ENCODE measurements at places on chromosomes 1 and 21. TPM values are rescaled to one million over a fixed set of nuclear protein-coding genes. Genes with fewer than 3 reads are reported as not detected.
A peak's percentile ranks its signal among the peaks of the same experiment; 100 is the strongest.

DNA sequence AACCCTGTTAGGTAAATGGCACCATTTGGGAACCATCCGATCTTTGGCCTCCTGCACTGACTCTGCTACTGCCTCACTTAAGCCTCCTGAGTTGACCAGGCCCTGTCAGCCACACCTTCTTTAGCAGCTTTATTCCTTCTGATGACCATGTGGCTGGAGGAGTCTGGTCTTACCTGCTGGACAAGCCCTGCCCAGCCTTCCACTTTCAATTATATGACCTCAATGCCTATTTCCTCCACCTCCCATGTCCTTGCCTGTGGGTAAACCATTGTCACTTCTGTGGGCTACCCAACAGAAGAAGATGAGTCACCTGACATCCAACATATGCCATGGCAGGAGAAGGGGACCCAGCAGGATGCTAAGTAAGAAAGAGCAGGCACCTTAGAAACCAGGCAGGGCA is 393.8 kb downstream of the NTNG1 start:
- peaks cover under 1% of the 10 kb centered on the region for H3K27me3 ChIP-seq
- H3K4me1 ChIP-seq, result peaks cover 13% of the 10 kb centered on the region
- no peak overlapping the region for H3K4me3 ChIP-seq
- no peaks in the 10 kb centered on the region for H3K36me3 ChIP-seq
- H3K27ac ChIP-seq, result no peak overlapping the region

YOD1 gene
- 9.6 TPM for total RNA-seq

- no peak overlapping the region for H3K27ac ChIP-seq
- H3K4me3 ChIP-seq, result no peak overlapping the region
- H3K36me3 ChIP-seq, result peaks cover 3% of the 10 kb centered on the region
- no peak for DNase-seq
- no peaks in the 10 kb centered on the region for H3K4me1 ChIP-seq
- peaks cover 2% of the 10 kb centered on the region for H3K27me3 ChIP-seq
Measured at GRCh38 chr1:22536506-22536905, 26.8 kb upstream of the EPHA8 start.

DNA sequence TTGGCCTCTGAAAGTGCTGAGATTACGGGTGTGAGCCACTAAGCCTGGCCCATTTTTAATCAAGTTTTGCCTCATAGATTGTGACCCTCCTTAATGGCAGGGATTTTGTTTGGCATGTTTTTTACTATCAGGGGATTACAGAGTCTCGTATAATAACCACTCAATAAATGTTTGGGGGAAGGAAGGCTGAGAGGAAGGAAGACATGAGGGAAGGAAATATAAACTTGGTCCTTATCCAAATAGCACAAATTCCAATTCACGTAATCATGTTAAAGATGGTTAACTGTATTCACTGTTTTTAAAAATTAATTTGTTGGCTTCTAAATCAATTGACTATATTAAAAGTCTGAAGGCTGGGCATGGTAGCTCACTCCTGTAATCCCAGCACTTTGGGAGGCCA is 30.9 kb upstream of the SERTAD4 start:
- H3K36me3 ChIP-seq, result no peaks in the 10 kb centered on the region
- peaks cover 12% of the 10 kb centered on the region for H3K27me3 ChIP-seq
- DNase-seq, result no peak
- H3K27ac ChIP-seq, result no peak overlapping the region

DNA sequence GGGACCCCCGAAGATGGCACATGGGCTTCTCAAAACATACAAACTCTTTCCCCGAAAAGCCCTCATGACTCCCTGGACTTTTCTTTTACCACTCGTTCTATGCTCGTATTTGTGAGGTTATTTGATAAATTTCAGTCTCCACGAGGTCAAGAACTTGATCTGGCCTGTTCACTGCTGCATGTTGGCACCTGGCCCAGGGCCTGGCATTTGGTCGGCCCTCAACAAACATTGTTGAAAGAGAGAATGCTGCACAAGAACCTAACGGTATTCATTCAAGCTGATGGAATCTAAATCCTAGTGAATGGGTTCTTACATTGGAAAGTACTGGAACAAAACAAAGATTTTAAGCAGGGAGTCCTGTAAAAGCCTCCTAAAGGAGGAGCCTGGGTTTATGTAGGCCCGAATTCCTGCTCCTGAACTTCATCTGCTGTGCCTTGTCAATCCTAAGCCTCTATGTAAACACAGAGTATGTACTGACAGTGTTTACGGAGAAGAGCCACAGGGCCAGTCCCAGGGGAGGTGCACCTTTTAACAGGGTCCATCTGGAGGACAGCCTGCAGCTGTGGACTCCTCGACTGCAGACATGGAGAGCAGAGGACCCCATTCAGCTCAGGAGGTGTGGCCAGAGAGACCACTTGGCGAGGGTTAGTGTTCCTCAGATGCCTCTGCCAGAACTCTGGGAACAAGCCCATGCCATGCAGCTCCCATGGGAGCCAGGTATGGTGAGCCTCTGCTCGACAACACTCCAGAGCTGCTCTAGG is 46.9 kb downstream of the L1TD1 start:
- peaks cover 54% of the 10 kb centered on the region for H3K36me3 ChIP-seq
- H3K4me3 ChIP-seq, result no peak overlapping the region
- H3K27me3 ChIP-seq, result no peaks in the 10 kb centered on the region
- H3K27ac ChIP-seq, result peak overlapping the region; percentile 68
- H3K4me1 ChIP-seq, result peaks cover 21% of the 10 kb centered on the region

DNA sequence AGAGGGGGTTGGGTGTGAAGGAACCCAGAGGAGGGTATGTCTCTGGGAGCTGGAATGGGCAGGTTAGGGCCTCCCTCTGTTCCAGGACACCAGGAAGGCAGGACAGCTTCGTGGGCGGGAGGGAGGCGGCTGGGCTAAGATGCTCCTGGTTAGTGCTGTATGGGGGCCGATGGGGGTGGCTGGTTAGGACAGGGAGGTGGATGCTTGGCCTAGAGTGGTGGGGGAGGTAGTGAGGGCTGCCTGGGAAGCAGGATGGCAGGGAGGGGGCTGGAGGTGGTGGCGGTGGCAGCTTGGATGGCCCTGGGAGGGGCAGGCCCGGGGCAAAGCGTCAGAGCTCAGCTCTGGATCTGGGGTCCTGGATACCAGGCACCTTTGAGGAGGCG is 6.2 kb upstream of the MMP23B start:
- H3K27me3 ChIP-seq, result peaks cover 3% of the 10 kb centered on the region
- H3K36me3 ChIP-seq, result no peaks in the 10 kb centered on the region
- H3K4me3 ChIP-seq, result no peak overlapping the region
- no peak for DNase-seq
- H3K27ac ChIP-seq, result no peak overlapping the region

DNA sequence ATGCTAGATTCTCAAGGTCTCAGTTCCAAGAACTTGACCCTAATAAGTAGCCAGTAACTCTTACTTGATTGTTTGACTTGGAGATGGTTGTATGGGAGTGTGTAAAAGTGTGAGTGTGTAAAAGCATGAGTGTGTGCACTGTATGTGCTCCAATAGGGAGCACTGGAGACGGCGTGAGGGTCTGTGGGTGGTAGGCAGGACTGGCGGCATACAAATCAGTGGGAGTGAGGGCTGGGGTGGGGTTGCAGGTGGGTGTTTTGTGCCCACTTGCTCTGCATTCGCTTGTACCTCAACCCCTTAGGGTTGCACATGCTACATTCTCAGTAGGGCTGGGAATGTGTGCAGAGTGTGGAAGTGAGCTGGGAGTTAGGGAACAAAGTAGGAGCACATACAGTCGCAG is 79.5 kb upstream of the CD34 start:
- no peaks in the 10 kb centered on the region for H3K36me3 ChIP-seq
- peaks cover 53% of the 10 kb centered on the region for H3K27me3 ChIP-seq
- DNase-seq, result no peak
- no peak overlapping the region for H3K27ac ChIP-seq

DNA sequence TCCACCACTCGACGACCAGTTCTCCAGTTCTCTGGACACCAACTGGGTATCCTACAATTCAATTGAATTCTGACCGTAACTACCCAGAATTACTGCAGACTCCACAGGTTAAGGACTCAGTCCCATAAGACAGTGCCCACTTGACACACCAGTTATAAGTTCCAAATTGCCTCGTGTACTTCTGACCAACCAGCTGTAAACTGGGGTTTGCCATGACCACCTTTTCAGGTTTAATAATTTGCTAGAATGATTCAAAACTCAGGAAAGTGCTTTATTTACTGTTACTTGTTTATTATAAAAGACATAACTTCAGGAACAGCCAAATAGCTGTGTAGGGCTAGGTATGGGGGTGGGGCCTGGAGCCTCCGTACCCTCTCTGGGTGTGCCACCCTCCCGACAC is 15.3 kb downstream of the NUDC start:
- peaks cover 23% of the 10 kb centered on the region for H3K36me3 ChIP-seq
- H3K27ac ChIP-seq, result no peak overlapping the region
- no peaks in the 10 kb centered on the region for H3K4me1 ChIP-seq
- H3K4me3 ChIP-seq, result no peak overlapping the region

GRCh38 chr1:36420409-36420808 is 22.7 kb upstream of the LSM10 start:
- H3K4me1 ChIP-seq, result peaks cover 8% of the 10 kb centered on the region
- no peak overlapping the region for H3K4me3 ChIP-seq
